ENCODE measurements at places on chromosomes 2 and 18.
A peak's percentile ranks its signal among the peaks of the same experiment; 100 is the strongest.

DNA sequence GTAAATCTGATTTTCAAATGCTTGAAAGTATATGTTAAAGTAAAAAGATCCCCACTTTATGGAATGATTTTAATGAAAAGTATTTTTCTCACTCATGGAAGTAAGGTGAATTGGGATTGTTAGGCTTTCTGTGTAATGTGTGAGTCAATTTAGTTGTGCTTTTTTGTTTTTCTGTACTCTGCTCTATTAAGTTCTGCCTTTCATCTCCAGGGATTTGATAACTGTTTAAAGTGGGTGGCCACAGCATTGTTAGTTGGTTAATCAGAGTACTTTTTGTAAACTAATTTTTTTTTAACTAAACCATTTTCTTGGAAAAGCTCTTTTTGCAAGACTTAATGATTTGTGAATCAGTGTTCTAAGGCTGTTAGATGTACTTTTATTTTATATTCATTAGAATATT is 76.8 kb downstream of the ABI2 start:
- no peak for DNase-seq

- no peak for DNase-seq
Measured at GRCh38 chr18:54440292-54440691, 82.6 kb downstream of the C18orf54 start.

- DNase-seq: no peak
Measured at GRCh38 chr2:20229322-20230113, 4.6 kb upstream of the SDC1 start.

DNA sequence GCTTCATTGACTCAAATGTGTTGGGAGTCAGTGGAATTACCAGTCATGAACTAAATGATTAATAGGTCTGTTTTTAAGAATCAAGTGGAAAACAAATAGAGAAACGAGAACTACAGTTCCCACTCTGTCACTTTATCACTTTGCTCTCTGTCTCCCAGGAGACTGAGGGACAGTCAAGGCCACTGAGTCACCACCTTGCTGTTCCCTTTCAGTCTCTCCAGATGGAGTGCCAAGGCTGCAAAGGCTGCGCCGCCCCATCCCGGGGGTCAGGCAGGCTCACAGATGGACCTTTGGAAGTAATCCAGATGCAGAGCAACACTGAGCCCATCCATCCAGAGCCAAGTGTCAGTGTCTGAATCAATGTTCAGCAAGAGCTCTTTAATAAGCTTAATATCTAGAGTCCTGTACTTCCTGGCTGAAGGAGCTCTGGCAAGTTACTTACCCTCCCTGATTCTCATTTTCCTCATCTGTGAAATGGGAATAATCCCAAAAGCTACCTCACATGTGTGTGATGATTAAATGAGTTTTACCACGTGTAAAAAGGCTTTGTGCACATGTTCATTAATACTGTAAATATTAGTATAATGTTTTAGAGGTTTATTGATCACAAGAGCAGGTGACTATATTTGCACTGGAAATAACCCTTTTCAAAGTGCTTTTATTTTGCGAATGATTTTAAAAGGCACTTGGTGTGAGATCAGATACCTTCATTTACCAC is 43.0 kb upstream of the EFEMP1 start:
- DNase-seq: no peak

- DNase-seq: no peak
Measured at GRCh38 chr2:120029672-120030640, 17.1 kb downstream of the EPB41L5 start.

DNA sequence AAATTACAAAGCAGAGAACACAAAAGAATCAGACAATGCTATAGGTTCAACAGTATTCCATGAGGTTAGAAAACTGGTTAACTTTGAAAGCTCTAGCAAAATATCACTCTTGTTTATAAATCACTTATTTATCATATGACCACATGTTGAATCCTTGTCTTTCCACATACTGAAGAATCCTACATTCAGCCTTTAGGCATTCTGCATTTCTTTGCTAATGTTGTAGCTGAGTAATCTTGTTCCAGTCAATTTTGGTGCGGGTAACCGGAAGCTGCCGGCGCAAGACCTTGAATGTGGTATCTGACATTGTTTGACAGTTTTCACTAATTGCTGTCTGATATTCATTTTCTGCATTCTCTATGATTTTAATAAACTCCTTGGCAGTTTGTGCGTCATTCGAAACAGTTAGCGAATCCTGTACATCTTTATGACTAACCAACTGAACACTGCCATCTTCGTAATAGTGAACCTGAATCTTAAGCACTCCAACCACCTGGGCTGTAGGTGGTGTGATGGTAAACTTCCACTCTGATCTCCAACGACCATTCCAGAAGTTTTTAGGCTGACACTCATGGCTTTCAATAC is 154.1 kb downstream of the BAZ2B start:
- DNase-seq: no peak

DNA sequence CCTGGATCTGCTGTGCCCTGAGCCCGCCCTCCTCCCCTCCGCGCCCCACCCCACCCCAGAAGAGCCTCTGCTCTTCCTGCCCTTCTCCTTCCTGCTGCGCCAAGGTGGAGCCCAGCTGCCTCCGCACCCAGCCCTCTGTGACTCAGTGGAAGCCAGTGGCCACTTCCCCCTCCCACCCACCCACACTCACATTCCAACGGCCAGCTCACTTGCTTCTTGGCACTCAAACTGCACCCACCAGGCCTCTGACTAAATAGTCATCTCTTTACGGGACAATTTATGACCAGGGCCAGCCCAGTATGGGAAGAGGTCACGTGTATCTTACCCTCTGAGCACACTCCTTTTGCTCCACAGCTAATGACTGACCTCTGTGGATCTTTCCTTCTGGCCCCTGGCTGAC is 150.4 kb upstream of the SLC1A4 start:
- DNase-seq: no peak

DNA sequence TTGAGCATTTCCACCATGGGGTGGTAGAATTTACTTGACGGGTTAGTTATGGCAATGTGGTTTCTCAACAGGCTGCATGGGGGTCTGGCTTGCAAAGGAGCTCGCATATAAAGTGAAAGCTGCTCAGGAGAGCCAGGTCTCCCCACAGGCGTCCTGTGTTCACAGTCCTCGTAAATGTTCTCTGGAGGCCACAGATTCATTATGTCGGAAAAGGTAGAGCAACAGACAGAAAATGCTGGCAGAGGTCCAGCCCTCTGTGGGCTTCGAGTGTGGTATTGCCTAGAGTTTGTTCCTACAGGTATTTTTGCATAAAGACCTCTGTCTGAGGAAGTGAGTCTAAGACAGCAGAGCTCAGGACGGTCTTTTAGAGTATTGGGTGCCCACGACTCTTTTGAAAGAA is 96.4 kb downstream of the CDCA7 start:
- peak; percentile 5 for DNase-seq

DNA sequence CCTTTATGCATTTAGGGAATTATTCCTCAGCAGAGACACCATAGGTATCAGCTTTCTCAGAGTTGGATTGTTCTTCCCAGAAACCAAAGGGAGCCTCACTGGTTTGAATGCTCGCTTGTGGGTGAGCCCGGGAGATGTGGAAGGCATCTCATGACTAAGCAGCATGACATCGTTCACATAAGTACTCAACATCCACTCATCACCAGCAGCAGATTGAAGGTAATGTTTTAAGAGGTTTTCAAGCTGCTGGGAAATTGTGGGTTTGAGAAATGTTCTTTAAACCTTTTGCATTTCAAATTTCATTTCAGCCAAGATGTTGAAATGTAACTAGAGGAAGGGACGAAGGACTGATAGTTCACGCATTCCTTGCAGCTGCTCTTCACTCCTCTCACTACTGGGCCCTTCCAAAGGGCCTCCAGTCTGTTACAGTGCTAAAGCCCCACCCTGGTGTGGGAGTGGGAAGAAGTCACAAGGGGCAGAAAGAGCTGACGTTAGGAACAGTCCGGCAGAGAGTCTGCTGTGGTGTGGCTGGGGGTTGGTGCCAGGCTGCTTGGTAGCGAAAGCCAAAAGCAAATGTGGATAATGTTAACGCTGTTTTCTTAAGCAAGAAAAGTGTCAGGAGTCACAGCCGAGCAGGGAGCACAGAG is 324.5 kb upstream of the EPHA4 start:
- DNase-seq: no peak

DNA sequence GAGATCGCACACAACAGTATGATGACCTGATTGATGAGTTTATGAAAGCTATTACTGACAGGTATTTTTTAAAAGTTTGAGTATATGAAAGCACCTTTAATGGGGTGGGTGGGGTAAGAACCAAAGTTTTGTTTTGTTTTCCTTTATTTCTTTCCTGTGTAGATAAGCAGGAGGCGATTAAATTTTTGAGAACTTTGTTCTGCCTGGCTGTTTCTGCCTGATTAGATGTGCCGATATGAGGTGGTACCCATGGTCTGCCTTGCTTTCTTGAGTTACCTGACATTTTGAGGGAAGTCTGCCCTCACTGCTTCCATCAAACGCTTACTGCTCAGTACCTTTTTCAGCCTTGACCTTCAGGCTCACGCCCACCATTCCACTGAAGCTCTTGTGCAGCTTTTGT is 39.2 kb downstream of the ME2 start:
- DNase-seq: no peak

GRCh38 chr2:238742066-238742465 is 105.8 kb upstream of the TWIST2 start:
- DNase-seq: no peak

- DNase-seq: no peak
Measured at GRCh38 chr2:157068237-157068636, 189.3 kb upstream of the GALNT5 start.

- DNase-seq: no peak
Measured at GRCh38 chr2:110107092-110108079, 8.2 kb downstream of the MALL start.

- DNase-seq: no peak
Measured at GRCh38 chr2:71419976-71420375, 33.4 kb upstream of the DYSF start.

- DNase-seq: no peak
Measured at GRCh38 chr2:23456881-23457760, 72.1 kb downstream of the KLHL29 start.

DNA sequence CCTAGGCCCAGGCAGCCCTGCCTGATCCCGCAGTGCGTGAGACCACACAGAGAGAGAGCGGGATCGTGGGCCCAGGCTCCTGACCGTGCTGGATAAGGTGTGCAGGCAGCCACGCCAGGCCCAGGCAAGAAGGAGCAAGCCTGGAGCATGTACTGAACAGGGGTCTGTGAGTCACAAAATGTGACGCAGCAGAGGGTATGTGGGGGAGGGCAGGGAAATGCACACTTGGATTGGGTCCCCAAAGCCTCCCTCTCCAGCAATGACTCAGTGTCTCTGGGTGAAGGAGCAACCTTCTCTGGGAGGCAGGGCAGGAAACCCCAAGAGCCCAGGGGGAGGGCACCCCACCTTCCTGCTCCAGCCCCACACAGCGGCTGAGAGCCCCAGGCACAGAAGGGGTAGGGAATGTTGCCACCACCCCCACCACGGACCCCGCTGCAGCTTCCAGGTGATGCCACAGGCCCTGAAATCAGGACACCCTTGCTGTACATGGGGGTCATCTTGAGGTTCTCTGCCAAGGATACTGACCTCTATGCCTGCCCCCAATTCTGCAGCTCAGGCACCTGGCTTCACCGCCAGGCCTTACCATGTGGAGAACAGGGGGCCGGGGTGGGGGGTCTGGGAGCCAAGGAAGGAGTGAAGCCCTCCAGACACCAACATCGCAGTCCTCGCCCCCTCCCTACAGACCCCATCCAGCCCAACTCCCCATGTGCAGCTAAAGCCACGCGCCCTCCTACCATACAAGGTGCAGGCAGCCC is 1.3 kb upstream of the GPC1 start:
- DNase-seq: no peak

GRCh38 chr2:240233885-240234502 is 93.5 kb upstream of the OTOS start:
- no peak for DNase-seq

DNA sequence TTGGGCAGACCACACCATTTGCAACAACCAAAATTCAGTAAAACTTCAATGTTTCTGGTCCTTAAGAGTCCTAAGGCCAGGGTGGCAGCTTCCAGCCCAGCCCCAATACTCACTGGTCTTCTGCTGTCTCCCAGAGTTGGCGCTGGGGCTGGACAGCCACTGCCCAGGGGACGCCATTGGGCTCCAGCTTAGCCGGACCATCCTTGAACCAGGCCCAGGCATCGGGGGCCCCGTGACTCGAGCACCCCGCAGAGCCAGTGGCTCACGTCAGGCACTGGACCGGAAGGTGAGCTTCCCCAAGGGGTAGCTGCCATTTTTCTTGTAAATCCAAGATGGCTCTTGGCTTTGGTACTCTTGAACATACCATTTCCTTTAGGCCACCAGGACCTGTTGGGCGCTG is 21.8 kb downstream of the SNED1 start:
- no peak for DNase-seq

DNA sequence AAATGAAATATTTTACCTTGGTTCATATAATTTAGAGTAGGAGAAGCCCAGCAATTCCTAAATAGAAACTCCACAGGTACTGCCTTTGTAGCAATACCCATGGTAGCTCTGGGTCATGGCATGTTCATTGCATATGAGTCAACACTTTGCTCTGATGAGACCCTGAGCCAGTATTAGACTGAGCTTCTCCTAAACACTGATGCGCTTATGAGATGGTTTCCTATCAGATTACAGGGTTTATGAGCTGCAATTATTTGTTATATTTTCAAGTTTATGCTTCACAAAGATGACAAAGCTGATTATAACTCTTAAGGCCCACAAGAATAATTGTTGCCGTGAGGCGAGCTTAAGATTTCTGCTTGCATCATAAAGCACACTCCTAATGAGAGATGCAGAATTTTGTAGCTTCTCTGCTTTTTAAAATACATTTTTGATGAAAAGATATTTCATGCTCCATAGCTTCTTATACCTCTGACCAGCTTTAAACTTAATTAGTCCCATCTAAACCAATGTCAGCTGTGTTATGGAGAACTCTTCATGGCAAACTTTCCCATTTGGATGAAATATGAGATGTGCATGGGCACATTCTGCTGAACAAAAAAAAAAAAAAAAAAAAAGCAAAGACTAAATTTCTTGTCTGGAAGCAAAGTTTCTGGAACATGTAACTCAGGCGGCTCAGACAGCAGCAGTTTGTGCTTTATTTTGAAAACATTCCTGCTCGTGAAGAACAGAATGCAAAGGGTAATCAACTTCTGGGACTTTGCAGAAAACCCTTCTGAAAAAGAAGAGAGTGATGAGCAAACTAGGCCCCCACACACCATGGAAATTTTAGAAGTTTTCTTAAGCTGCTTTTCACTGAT is 162.6 kb downstream of the KCNE4 start:
- DNase-seq: no peak

- DNase-seq: no peak
Measured at GRCh38 chr2:215417400-215417951, 18.4 kb downstream of the FN1 start.

- no peak for DNase-seq
Measured at GRCh38 chr18:76524900-76525698, 30.1 kb upstream of the ZNF516 start.

- no peak for DNase-seq
Measured at GRCh38 chr2:217660423-217660822, 342.4 kb downstream of the TNS1 start.

DNA sequence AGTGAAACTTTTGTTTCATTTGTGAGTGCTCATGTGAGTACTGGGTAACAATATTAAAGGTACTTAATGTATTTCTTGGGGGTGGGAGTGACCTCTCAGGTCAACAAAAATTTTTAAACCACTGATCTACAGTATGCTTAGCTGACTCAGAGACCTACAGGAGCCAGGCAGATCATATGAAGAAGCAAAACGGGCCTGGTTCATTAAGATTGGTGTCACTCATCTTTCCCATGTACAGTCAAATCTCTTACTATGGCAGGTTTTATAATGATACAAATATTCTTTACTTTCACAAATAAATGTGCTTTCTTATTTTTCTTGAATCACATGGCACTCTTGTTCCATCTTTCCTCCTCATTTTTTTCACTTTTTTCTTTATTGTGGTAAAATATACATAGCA is 7.7 kb upstream of the TMSB10 start:
- DNase-seq: no peak

- no peak for DNase-seq
Measured at GRCh38 chr18:60639836-60640235, 267.3 kb upstream of the MC4R start.

Measured in stimulated activated CD8-positive, alpha-beta memory T cell treated with anti-CD3 and anti-CD28 coated beads, Interleukin-2, amount 100 ng/mL, for 1 hour (primary cell).